ENCODE measurements at places on chromosomes 12 and 14. TPM values are rescaled to one million over a fixed set of nuclear protein-coding genes. Genes with fewer than 3 reads are reported as not detected.

The GALNT16 gene
- total RNA-seq, result 0.05 TPM

The ABCD2 gene
- total RNA-seq, result not detected

The PAPLN gene
- total RNA-seq, result 2.2 TPM

The GUCY2C gene
- not detected for total RNA-seq

The BCL2L14 gene
- not detected for total RNA-seq

The SOAT2 gene
- total RNA-seq, result 0.13 TPM

The NACA gene
- 840 TPM for total RNA-seq

The SPTB gene
- total RNA-seq, result 0.68 TPM

The ESYT1 gene
- total RNA-seq, result 152 TPM

- DNase-seq, result no peak
These were observed 55.9 kb downstream of the C2CD5 start for GRCh38 chr12:22488478-22488877.

- no peak for DNase-seq
These were observed 6.1 kb downstream of the RHOF start for GRCh38 chr12:121787063-121788025.

- no peak for DNase-seq
These were observed 159.8 kb downstream of the RPAP3 start for GRCh38 chr12:47545938-47546609.

DNA sequence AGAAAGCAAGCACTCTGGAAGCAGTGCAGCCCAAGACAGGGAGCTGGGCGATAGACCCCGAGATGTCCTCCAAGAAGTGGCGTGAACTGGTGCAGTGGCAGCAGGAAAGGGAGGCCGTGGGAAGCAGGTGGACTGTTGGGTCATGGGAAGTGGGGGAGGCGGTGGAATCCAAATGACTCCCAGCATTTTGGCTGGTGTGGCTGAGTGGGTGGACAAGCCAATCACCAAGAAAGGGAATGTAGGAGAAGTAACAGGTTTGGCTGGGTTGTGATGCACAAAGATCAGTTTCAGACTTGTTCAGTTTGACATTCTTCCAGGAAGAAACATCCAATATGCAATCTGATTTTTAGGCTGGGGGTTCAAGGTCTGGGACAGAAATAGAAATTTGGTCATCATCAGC lies 46.0 kb upstream of the KTN1 start:
- no peak for DNase-seq

- no peak for DNase-seq
These were observed 189.1 kb downstream of the MON2 start for GRCh38 chr12:62655666-62656151.

- DNase-seq, result peak; percentile 35
These were observed 6.3 kb downstream of the FLRT2 start for GRCh38 chr14:85535991-85536832.

- no peak for DNase-seq
These were observed 279.0 kb upstream of the RTL1 start for GRCh38 chr14:101182476-101182875.

GRCh38 chr14:80798878-80799277 lies 142.7 kb downstream of the CEP128 start:
- DNase-seq, result no peak

- peak; percentile 19 for DNase-seq
These were observed 268.9 kb upstream of the ATP2B1 start for GRCh38 chr12:89977405-89978085.

GRCh38 chr14:98074111-98074510 lies 1197.9 kb downstream of the BCL11B start:
- no peak for DNase-seq

GRCh38 chr14:100221533-100222223 lies 17.3 kb upstream of the YY1 start:
- peak; percentile 25 for DNase-seq

GRCh38 chr14:68510201-68511128 lies 282.4 kb downstream of the ZFP36L1 start:
- peak; percentile 90 for DNase-seq

DNA sequence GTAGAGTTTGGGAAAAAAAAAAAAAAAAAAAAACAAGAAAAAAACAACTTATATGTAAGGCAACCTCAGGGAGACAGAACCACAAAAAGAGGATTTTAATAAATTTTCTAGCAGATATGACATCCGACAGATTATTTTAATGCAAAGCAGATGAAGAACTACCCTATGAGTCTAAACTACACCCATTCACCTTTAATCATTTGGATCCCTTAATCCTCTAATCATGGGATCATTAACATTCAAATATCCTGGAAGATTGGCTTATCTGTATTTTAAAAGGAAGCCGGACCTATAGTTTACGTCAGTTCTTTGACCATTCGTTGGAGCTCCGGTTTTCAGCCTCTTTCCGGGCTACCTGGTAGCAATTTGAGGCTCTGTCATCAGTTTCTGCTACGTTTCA lies at the start of gene DPPA3:
Gene DPPA3, plus strand, starts transcription at position 301 of the 400 bp plus-strand sequence. CDS start 138 bp downstream, outside the sequence.
- no peak for DNase-seq

DNA sequence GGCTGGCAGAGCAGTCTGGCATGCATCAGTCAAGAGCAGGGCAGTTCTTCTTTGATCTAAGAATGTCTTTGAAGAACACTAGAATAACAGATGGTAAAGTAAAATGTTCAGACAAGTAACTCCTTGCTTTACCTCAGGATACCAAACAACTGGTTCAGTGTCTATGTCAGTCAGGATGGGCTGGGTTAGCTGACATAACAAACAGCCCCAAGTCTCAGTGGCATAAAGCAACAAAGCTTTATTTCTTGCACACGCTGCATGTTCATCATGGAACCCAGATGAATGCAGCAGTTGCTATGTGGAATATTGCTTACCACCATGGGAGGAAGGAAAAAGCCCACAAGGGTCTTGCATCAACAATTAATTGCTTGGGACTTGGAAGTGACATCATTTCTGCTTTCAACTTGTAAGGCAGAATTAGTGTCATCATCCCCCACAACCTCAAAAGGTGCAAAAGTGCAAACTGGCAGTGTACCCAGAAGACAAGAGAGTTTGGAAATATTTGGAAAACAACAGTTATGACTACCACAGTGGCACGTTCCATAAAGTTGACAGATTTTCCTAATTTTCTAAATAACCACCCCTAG lies 21.2 kb downstream of the GPRC5D start:
- no peak for DNase-seq

DNA sequence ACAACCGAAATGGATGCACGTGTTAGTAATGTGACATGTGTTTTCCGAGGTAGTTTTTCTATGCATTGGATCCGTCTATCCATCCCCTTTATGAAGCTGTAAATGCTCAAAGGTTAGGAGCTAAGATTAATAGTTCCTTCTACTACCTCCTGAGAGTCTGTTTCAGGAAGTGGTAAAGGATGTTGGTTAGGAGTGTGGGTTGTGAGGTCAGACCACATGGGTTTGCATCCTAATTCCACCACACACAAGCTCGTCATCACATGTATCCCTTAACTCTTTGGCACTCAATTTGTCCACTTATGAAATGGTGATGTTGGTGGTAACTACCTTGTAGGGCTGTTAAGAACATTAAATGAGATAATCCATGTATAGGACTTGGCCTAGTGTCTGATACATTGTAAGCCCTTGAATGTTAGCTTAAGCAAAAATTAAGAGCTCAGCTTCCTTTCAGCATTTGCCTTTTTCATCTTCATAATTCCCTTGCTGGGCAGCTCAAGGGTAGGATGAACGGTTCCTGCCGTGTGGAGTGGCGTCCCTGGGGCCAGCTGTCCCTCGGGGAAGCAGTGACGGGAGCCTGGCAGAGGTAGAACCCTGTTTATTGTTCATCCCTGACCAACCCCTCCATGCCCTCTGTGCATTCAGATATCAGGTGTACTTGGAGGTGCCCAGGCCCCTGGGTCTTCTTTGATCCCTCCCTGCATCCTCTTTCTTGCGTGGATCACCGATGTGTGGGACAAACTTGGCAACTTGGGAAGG lies 52.3 kb downstream of the TSPAN9 start:
- DNase-seq, result peak; percentile 36

GRCh38 chr12:96497855-96498254 lies 8.5 kb downstream of the CFAP54 start:
- no peak for DNase-seq

DNA sequence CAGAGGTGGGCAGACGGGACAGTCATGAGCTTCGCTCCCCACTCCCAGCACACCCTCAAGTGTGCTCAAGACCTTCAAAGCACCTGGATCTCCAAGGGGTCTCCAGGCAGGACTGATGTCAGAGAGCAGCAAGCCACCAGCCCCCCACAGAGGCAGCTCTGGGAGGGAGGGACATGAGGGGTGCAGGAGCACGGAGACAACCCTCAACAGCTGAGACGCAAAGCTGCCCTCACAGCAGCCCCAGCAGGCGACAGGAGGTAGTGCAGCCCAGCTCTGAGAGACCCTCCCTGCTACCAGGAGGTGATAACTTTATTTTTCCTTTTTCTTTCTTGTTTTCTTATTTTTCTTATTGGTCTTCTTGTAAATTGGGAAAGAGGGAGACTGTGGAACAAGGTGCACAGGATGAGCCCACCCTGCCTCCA lies 17.9 kb downstream of the SIVA1 start:
- no peak for DNase-seq

GRCh38 chr12:17528394-17528793 lies 561.6 kb downstream of the RERGL start:
- DNase-seq, result no peak
